ENCODE measurements at places on chromosomes 6 and 20.

GRCh38 chr6:6912817-6913744, 194.7 kb upstream of the RREB1 start:
- no peak for DNase-seq

DNA sequence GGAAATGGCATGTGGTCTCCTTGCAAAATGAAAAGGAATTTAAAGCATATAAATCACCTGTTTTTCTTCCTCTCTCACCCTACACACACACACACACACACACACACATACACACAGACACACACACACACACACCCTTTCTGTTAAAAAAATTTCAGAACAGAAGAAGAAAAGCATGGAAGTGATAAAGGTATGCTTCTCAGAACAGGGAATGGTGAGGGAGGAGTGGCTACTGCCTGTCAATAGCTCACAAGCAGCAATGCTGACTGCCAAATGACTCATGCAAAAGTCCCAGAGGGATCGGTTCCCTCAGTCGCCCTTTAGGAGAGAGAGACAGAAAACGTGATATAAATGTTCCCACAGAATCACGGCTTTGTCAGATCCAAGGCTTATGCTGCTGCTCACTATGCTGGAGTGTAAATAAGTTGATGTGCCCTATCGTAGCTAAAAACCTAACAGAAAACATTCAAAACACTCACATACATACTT, 102.6 kb downstream of the IBTK start:
- no peak for DNase-seq

GRCh38 chr6:105797983-105798453, 288.1 kb upstream of the PRDM1 start:
- no peak for DNase-seq

DNA sequence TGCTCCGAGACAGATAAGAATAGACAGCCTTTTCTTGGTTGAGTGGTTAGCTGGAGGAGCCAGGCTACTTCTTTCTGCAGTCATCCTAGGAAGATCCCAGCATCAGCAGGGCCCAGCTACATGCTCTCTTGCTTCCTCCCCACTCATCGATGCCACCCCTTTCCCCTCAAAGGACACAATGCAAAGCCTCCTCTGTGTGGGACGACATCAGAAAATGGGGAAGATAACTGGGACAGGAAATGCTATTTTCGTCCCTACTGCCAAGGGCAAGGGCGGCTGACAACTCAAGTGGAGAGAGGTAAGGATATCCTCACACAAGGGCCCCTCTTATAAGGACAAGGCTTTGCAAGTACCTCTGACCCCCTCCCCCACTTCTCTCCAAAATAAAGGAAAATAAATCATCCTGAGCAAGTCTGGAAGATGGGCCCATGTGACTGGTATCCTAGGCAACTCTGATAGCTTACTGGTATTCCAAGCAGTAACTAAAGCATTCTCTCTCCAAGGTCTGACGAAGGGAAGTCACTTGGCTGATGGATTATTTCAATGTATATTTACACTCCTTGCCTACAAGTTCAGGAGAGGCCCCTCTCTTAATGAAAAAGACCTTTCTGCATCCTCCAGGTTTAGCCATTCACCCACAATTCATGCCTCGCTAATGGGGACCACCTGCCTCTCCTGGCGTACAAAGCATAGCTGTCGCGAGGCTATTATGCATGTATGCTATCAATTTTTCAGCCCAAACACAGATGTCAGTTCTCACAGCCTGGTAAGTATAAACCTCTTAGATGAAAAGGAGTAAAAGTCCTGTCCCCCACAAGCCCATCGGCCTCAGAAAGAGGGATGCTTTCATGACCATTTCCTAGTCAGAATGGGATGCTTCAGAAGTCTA, 11.3 kb downstream of the ELMO2 start:
- DNase-seq = no peak

DNA sequence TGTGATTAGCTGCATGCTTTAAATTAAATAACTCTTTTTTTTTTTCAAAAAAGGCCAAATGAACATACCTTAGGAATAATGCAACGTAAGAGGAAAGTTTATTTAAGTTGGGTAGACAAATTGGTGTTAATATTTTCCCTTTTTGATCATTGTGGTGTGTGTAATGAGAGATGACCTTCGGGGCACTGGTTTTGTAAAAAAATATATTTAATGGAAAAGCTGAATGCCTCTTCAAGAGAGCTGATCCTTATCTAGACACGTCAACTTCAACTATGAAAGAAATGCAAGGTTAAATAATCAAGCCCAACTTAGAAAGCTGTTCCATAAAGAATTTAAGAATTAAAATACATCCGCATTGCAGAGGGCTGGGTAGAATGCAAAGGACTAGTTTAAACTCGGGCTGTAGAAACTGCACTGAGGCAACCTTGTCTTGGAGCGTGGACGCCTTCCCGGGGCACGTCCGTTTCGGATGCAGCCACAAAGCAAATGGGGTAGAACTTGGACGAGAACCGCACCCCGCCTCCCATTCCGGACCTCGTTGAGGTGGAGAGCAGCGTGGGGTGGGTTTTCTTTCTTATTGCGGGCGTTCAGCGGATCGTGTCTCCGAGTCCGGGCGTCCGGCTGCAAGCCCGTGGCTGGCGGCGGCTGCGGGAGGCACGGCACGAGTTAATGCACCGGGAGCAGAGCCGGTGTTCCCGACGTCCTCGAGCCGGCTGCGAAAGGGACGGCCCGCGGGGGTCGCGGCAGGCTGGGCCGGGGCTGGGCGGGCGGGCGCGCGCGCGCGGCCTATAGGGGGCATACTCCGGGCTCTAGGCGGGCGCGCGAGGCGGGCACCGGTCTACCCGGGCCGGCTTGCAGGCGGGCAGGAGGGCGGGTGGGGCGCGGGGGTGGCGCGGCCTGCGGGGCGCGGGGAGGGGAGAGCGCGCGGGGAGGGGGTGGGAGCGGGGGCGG, 1.9 kb downstream of the JARID2 start:
- DNase-seq = peak; percentile 51

- DNase-seq = peak; percentile 17
Measured at GRCh38 chr6:150741633-150742200, 123.8 kb upstream of the MTHFD1L start.

GRCh38 chr6:69622924-69623323, 173.9 kb downstream of the LMBRD1 start:
- DNase-seq = no peak

- no peak for DNase-seq
Measured at GRCh38 chr6:44275271-44275748, 5.1 kb downstream of the TMEM151B start.
